ENCODE measurements at places on chromosomes 6 and 20. TPM values are rescaled to one million over a fixed set of nuclear protein-coding genes. Genes with fewer than 3 reads are reported as not detected.

Gene ELOVL2
- total RNA-seq: 0.79 TPM

DNA sequence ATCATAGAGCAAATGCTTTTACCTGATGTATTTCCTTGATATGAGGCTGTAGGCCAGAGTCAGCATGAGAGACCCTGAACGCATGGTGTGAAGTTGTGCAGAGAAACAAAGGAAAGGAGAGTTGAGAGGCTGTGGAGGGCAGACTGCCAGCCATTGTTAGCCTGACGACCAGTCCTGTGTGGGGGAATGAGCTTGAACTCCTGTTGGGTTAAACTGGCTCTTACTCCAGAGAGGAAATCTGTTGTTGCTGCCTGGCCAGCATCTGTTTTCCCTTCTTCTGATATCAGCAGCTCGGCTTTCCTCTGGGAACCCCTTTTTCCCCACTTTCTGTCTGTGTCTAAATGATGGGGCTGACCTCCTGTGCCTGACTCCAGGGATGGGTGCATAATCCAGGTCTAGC, 158.2 kb upstream of the ZFP64 start:
- DNase-seq: no peak

Gene PRIM2
- 9.7 TPM for total RNA-seq

DNA sequence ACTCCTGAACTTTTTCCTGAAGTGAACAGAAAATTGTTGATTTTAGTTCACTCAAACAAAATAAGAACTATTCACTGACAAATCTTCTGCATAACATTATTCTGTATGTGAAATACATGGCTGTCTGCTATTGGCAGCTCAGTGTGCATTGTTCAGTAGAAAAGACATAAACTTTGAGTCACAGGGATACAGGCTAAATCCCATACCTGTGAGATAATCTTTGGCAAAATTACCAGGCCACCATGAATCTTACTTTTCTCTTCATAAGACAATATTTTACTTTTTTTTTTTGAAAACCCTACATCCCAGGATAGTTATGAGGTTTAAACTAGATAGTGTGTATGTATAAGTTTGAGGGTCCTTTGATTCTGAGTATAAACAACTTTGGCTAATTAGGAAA, 224.8 kb downstream of the GRM1 start:
- no peak for DNase-seq

GRCh38 chr6:28673787-28674671, 148.3 kb downstream of the GPX5 start:
- no peak for DNase-seq

Gene DNAH8
- 0.50 TPM for total RNA-seq

DNA sequence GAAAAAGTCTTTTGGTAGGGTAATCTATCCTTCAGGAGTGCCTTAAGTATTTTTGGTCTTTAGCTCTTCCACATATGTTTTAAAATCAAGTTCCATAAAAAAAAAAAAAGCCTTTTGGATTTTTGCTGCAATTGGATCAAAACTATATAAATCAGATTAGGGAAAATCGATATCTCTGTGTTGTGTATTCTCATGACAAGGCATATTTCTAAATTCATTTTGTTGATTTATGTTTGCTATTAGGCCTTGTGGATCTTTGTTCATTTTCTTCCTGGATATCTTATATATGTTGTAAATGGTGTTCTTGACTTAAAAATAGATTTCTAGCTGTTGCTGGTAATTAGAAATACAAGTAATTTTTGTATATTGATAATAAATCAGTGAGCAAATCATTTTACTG, 8.8 kb downstream of the HSF2 start:
- DNase-seq: no peak

Measured in kidney (tissue), 22 donors.